ENCODE measurements at places on chromosomes 3 and 15. TPM values are rescaled to one million over a fixed set of nuclear protein-coding genes. Genes with fewer than 3 reads are reported as not detected.

DNA sequence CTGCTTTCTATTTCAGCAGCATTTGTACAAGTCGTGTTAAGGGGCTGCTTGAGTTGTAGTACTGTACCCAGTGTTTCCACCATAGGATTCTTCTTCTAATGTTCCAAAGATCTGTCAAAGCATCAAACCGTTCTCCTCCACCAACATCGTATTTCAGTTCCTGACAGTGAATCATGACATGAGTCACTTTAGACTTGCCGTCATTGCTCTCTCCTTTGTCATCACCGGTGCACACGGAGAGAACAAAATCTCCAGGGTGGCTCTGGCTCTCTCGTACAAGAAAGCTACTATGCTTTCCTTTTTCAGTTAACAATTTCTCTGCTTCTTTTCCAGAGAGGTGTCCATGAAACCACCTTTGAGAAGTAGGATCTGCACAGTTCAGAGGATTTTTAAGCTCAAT lies 270.9 kb upstream of the CCDC54 start:
- H3K27ac ChIP-seq: no peak overlapping the region
- H3K4me3 ChIP-seq: no peak overlapping the region
- DNase-seq: no peak
- no peaks in the 10 kb centered on the region for H3K27me3 ChIP-seq
- no peaks in the 10 kb centered on the region for H3K36me3 ChIP-seq

DNA sequence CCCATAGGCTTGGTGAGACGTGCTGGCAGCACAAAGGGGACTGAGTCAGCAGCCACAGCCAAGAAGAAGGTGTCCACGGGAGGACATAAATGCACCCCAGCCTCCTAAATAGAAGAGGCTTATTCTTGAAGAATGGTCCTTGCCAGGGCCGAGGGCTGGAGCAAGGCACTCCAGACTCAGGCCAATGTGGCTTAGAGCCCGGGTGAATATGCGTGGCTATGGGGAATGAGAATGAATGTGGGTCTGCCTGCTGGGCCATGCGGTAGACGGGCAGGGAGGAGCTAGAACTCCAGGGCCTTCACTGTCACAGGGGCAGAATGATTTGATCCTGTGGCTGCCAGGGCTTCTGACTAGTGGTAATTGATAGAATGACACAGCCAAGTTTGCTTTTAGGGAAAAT lies 34.0 kb downstream of the DHX30 start:
- H3K27me3 ChIP-seq: no peaks in the 10 kb centered on the region
- peaks cover 66% of the 10 kb centered on the region for H3K36me3 ChIP-seq
- no peak for DNase-seq
- no peaks in the 10 kb centered on the region for H3K4me1 ChIP-seq
- H3K4me3 ChIP-seq: no peak overlapping the region

GRCh38 chr15:40855706-40856234 lies 11.9 kb downstream of the SPINT1 start:
- H3K4me3 ChIP-seq: no peak overlapping the region
- no peak for DNase-seq
- H3K4me1 ChIP-seq: peaks cover 3% of the 10 kb centered on the region

DNA sequence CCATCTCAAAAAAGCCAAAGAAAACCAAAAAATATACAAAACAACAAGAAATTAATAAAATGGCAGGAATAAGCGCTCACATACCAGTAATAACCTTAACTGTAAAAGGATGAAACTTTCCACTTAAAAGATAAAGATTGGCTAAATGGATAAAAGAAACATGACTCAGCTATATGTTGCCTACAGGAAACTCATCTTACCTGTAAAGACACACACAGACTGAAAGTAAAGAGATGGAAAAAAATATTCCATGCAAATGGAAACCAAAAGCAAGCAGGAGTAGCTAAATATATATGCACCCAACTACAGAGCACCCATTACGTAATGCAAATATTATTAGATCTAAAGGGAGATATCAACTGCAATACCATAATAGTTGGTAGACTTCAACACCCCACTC lies 49.7 kb downstream of the ADAM10 start:
- no peak overlapping the region for H3K27ac ChIP-seq
- H3K36me3 ChIP-seq: peaks cover 28% of the 10 kb centered on the region
- H3K27me3 ChIP-seq: no peaks in the 10 kb centered on the region
- no peak for DNase-seq
- no peak overlapping the region for H3K4me3 ChIP-seq

DNA sequence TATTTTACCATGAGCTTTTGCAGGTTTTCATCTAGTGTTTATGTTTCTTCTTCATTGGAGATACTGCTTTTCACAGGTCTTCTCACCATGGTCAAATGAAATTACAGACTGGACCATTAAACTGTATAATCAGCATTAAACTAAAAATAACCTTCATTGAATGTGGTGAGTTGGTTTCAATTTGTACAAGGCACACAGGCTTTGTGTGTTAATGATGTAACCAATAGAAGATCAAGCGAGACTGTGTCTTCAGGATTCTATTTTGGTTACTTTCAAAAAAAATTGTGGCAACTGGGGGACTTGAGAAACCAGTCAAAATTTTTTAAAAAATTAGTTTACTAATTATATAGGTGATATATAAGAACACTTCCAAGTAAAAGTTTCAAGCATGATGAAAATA lies 54.3 kb upstream of the GCSAM start:
- H3K27me3 ChIP-seq: no peaks in the 10 kb centered on the region
- H3K36me3 ChIP-seq: no peaks in the 10 kb centered on the region
- H3K4me1 ChIP-seq: no peaks in the 10 kb centered on the region
- H3K4me3 ChIP-seq: no peak overlapping the region
- H3K27ac ChIP-seq: no peak overlapping the region

The PLS1 gene
- 3.2 TPM for polyA plus RNA-seq

The RAB43 gene
- 8.9 TPM for polyA plus RNA-seq

The MRAS gene
- 25.0 TPM for polyA plus RNA-seq
